ENCODE measurements at places on chromosomes 6 and 20.

DNA sequence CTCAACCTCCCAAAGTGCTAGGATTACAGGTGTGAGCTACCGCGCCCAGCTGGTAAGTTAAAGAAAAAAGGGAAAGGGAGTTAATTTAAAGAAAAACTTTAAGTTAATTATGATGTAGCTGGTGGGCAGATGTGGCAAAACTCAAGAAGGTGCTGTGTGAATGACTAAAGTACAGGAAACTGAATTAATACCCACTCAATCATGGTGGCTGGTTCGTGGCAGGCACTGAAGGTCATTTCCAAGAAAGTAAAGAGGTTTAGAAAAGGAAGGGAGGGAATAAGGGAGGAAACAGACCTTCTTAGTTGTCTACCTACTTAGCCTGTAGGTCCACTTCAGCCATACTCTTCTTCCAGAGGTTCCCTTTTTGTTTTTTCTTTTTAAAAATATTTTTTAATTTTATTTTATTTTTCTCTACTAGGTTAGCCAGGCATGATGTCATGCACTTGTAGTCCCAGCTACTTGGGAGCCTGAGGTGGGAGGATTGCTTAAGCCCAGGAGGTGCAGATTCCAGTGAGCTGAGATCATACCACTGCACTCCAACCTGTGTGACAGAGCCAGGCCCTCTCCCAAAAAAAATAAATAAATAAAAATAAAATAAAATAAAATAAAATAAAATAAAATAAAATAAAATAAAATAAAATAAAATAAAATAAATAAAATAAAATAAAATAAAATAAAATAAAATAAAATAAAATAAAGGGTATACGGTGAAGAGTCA lies 11.9 kb upstream of the TGM3 start:
- no peak for DNase-seq

GRCh38 chr20:34385464-34385863 lies 22.4 kb downstream of the ITCH start:
- DNase-seq = no peak

- no peak for DNase-seq
Observed at GRCh38 chr6:152372945-152373344, 264.2 kb downstream of the SYNE1 start.

- DNase-seq = no peak
Observed at GRCh38 chr6:24428615-24429014, 25.9 kb downstream of the MRS2 start.

DNA sequence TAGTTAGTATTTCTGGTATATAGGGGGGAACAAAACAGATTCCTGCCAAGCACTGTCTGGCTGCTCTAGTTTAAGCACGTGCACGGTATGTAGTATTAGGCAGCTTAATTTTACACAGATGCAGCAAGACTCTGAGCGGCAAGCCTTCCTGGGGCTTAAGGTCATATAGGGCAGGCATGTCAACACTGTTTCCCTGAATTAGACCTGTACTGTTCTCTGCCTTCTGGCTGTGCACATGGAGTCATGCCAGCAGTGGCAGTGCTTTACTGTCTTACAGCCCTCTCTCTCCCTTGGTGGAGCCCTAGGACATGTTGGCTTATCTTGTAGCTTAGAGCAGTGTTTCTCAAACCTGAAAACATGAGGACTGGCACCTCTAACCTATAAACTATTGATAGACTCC lies 56.6 kb downstream of the PHF20 start:
- DNase-seq = peak; percentile 45

DNA sequence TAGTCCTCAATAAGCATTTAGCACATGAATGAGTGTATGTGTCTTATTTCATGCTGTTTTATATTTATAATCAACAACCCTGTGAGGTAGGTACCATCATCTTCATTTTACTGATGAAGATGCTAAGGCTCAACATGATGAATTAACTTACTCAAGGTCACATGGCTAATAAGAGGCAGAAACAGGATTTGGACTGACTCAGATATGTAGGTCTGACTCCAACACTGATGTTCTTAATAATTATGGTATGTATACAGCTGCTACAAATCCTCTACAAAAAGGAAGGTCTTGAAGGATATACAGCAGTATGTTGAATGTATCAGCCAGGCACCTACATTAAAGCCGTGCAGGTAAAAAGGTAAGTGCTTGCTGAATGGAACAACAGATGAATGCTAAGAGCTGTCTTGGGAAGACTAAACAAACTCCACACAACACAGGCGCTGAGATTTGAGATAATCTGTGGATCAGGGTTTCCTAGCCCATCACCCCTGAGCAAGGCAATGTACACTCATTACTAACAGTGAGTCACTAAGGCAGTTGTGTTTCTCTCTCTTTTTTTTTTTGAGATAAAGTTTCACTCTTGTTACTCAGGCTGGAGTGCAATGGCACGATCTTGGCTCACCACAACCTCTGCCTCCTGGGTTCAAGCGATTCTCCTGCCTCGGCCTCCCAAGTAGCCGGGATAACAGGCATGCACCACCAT lies 31.9 kb downstream of the TTI1 start:
- DNase-seq = no peak

All from Ammon's horn (tissue), 1 donor.